ENCODE measurements at places on chromosomes 2 and 18. TPM values are rescaled to one million over a fixed set of nuclear protein-coding genes. Genes with fewer than 3 reads are reported as not detected.
A peak's percentile ranks its signal among the peaks of the same experiment; 100 is the strongest.

GRCh38 chr2:191177751-191178736 lies 27.2 kb upstream of the STAT4 start:
- no peaks in the 10 kb centered on the region for H3K27me3 ChIP-seq
- no peak for DNase-seq
- no peaks in the 10 kb centered on the region for H3K4me1 ChIP-seq
- no peaks in the 10 kb centered on the region for H3K36me3 ChIP-seq

- H3K4me1 ChIP-seq = no peaks in the 10 kb centered on the region
- no peaks in the 10 kb centered on the region for H3K27me3 ChIP-seq
- DNase-seq = peak; percentile 91
- no peak overlapping the region for H3K27ac ChIP-seq
- H3K36me3 ChIP-seq = no peaks in the 10 kb centered on the region
These were observed 28.8 kb downstream of the FHL2 start for GRCh38 chr2:105369777-105370690.

DNA sequence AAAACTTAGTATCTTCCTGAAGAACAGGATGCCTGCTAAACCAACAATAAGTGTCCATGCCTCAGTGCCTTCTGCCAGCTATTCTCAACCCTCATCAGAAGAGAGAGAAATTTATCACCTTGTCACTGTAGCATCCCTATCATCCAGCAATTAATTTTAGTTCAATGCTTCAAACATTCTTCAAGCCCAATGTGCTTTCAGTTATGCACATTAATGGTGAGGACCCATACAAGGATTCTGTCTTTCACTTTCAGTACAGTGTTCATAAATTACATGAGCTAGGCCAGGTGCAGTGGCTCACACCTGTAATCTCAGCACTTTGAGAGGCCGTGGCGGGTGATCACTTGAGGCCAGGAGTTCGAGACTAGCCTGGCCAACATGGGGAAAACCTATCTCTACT lies 47.0 kb upstream of the MSH6 start:
- no peak overlapping the region for H3K4me3 ChIP-seq
- no peak for DNase-seq
- H3K27me3 ChIP-seq = peaks cover 3% of the 10 kb centered on the region
- H3K27ac ChIP-seq = no peak overlapping the region
- no peaks in the 10 kb centered on the region for H3K4me1 ChIP-seq
- no peaks in the 10 kb centered on the region for H3K36me3 ChIP-seq

DNA sequence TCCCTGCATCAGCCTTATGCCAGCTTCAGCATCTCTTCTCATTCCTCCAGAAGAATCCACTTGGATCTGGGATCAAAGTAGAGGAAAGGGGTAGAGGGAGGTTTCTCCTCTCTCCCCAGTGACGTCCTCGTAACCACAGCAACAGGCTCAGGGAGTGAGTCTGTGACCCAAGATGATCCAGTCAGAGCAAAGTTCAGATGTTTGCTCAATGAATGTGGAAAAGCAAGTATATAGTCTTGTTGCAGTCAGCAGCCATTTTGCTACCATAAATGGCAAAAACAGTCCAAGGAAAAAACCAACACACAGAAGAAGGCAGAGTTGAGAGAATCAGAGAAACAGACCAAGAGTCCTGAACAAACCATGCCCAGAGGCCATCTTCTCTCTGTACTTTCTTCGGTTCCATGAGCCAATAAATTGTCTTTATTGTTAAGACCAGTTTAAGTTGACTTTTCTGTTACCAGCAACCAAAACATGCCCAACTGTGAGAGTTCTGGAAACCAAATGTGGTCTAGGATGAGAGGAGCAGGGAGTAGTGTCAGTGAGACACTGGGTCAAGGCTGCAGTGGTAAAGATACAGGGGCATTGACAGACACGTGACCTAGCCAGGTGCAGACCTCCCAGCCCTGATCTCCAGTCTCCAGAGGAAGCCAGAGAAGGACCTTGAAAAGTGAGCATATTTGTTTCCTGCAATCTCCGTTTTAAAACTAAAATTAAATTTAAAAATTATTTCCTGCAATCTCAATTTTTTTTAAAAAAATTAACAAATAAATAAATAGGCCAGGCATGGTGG lies 3.2 kb upstream of the CXCR1 start:
- H3K4me1 ChIP-seq = no peaks in the 10 kb centered on the region
- peaks cover 7% of the 10 kb centered on the region for H3K27me3 ChIP-seq
- no peaks in the 10 kb centered on the region for H3K36me3 ChIP-seq

DNA sequence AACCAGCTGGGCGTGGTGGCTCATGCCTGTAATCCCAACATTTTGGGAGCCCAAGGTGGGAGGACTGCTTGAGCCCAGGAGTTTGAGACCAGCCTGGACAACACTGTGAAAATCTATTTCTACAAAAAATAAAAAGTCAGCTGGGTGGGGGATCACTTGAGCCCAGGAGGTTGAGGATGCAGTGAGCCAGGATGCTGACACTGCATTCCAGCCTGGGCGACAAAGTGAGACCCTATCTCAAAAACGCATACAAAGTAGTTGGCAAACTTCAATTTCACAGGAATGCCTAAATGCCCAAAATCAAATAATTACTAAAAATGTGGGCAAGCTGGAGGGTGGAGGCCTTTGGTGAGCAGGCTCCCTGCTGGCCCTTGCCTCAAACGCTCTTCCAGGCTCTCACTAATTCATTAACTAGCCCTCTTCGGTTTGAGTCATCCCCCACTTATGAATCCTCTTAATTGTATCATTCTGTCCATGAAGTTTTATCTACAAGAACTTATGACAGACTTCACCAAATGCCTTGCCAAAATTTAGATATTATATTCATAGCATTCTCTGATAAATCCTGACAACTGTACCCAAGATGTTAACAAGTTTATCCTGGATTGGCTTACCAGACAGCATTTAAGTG lies 68.7 kb upstream of the ZFP36L2 start:
- H3K36me3 ChIP-seq = no peaks in the 10 kb centered on the region
- no peak overlapping the region for H3K27ac ChIP-seq
- no peaks in the 10 kb centered on the region for H3K27me3 ChIP-seq
- peak; percentile 16 for DNase-seq
- no peaks in the 10 kb centered on the region for H3K4me1 ChIP-seq
- no peak overlapping the region for H3K4me3 ChIP-seq

DNA sequence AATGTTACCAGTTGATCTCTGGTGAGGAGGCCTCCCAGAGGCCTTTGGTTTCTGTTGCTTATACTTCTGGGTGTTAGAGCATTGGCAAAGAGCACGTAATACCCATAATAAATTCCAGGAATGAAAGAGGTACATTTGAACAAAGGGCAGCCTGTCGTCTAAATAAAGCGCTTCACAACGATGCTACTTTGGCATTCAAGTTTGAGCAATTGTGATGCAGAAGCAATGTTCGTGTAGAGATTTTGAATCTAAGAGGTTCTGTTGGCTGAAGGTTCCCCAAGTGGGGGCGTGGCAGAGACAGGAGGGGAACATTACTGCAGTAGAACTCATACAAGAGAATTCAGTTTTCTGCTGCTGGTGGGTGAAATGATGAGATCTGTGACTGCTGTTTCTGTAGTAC lies 27.8 kb downstream of the ZNF532 start:
- H3K4me1 ChIP-seq = peaks cover 48% of the 10 kb centered on the region
- no peaks in the 10 kb centered on the region for H3K27me3 ChIP-seq
- H3K27ac ChIP-seq = peak overlapping the region; percentile 43
- peaks cover 4% of the 10 kb centered on the region for H3K36me3 ChIP-seq

Gene PDE1A
- 3.1 TPM for total RNA-seq

DNA sequence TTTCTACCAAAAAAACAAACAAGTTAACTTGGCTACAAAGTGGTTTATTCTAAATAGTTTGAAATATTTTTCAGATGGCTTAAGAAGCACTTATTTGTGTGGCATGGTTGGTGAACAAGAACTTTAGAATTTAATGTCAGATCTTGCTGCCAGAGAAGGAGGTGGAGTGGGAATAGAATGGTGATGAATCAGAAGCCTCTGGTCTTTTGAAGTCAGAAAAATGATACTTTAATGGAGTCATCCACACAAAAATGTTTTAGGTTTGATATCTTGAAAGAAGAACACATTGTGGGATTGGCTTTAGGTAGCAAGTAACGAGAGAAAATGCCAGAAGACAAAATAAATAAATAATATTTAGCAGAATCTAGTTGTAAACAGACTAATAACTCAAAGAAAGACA lies 243.1 kb upstream of the FANCL start:
- H3K27ac ChIP-seq = no peak overlapping the region
- no peak for DNase-seq
- no peaks in the 10 kb centered on the region for H3K36me3 ChIP-seq
- no peaks in the 10 kb centered on the region for H3K4me1 ChIP-seq

Gene LYPD1
- 9.8 TPM for total RNA-seq

Gene ZC3H6
- total RNA-seq = 7.6 TPM

DNA sequence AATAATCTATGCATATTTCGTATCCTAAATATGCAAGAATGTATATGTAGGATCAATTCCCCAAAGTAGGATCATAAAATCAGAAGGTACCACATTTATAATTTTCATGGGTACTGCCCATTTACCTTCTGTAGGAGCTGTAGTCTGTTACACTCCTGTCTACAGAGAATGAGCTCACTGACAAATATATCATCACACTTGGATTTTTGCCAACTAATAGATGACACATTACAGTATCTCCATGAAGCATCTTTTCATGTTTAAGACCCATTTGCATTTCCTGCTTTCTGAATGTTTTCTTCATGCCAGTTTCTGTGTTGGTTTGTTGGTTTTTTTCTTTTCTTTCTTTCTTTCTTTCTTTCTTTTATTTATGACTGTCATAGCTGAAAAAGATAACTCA lies 70.9 kb upstream of the EML6 start:
- no peak for DNase-seq
- no peak overlapping the region for H3K27ac ChIP-seq
- H3K36me3 ChIP-seq = peaks cover 86% of the 10 kb centered on the region
- no peaks in the 10 kb centered on the region for H3K4me1 ChIP-seq
- H3K4me3 ChIP-seq = no peak overlapping the region

Gene LINC00305
- not detected for total RNA-seq

All from A673 (cell line).